ENCODE measurements at places on chromosomes 6 and 20. TPM values are rescaled to one million over a fixed set of nuclear protein-coding genes. Genes with fewer than 3 reads are reported as not detected.
A peak's percentile ranks its signal among the peaks of the same experiment; 100 is the strongest.

The PSORS1C2 gene
- not detected for total RNA-seq

The MCCD1 gene
- total RNA-seq: not detected

The PRR18 gene
- total RNA-seq: 0.18 TPM

The C6orf58 gene
- not detected for total RNA-seq

DNA sequence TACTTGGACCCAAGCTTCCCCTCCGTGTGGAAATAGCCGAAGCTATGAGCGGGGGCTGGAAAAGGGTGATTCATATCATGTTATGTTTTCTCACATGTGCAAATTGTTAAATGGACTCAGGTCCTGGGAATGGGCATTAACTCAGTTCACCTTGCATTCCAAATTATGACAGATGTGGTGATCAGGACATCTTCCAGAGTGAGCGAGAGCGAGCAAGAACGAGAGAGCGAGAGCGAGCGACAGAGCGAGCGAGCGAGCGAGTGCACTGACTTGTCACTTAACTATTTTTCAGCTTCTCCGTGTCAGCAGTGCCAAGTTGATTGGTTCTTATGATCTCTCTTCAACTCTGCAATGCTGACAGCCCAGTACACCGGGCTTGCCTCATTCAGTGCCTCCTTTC, 437.4 kb upstream of the NRSN1 start:
- no peaks in the 10 kb centered on the region for H3K27me3 ChIP-seq
- H3K27ac ChIP-seq: no peak overlapping the region
- H3K4me3 ChIP-seq: no peak overlapping the region
- peaks cover 17% of the 10 kb centered on the region for H3K4me1 ChIP-seq
- H3K36me3 ChIP-seq: no peaks in the 10 kb centered on the region
- DNase-seq: no peak

DNA sequence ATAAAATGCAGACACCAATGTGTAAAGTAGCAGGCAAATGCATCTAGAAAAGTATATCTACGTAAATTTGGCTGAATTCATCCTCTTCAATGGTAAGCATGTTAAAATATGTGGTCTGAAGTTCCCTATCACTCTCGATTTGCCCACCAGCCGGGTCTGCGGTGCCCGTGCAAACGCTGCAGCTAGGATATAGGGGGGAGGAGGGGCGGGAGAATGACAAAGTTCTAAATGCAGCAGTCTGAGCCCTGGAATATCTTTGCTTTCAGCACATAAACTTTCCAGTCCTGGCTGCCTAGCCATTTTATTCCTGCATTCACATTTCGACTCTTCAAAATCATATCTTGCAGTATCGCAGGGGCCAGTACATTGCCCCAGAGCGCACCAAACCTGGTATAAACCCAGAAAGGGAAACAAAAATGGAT, 708 bp downstream of the NRN1 start:
- H3K4me3 ChIP-seq: peak overlapping the region; percentile 28
- H3K27ac ChIP-seq: no peak overlapping the region
- no peak for DNase-seq
- peaks cover 67% of the 10 kb centered on the region for H3K4me1 ChIP-seq
- H3K27me3 ChIP-seq: peaks cover 96% of the 10 kb centered on the region
- H3K36me3 ChIP-seq: no peaks in the 10 kb centered on the region

GRCh38 chr20:101975-102374, 14.5 kb downstream of the DEFB125 start:
- H3K4me1 ChIP-seq: no peaks in the 10 kb centered on the region
- H3K27me3 ChIP-seq: peaks cover 32% of the 10 kb centered on the region
- no peak overlapping the region for H3K4me3 ChIP-seq
- DNase-seq: no peak
- no peak overlapping the region for H3K27ac ChIP-seq
- no peaks in the 10 kb centered on the region for H3K36me3 ChIP-seq

- DNase-seq: peak; percentile 44
- H3K4me3 ChIP-seq: peak overlapping the region; percentile 53
- peak overlapping the region; percentile 88 for H3K27ac ChIP-seq
- H3K4me1 ChIP-seq: peaks cover 18% of the 10 kb centered on the region
Observed at GRCh38 chr6:116059713-116060571, 749 bp downstream of the FRK start.

DNA sequence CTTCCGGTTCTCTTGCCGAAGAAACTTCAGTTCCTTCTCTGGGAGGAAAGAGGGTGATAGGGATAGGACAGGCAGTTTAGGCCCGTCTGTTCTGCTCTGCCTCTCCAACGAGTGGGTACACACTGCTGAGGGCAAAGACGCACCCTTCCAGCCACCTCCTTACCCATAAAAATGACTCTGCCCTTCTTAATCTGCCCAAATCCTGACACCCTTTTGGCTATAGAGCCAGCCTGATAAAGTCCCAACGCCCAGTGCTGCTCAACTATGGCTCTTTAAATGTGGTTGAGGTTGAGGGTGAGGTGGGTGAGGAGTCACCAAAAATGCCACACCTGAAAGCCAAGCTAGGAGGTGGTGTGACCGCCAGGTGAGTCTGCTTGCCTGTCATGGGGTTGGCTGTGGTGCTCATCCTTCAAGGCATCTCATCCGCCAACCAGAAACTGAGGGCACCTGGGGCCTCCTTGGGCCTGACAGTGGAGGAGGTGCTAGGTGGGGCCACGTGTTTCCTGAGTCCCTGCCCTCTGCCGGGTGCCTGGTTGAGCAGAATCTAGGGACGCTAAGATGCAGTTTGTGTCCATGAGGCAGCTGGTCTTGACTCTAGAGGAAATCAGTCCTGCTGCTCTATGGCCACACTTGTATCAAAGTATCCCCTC, 16.3 kb downstream of the CCDC167 start:
- peaks cover 77% of the 10 kb centered on the region for H3K36me3 ChIP-seq
- H3K4me1 ChIP-seq: no peaks in the 10 kb centered on the region
- H3K27me3 ChIP-seq: no peaks in the 10 kb centered on the region
- H3K4me3 ChIP-seq: no peak overlapping the region

DNA sequence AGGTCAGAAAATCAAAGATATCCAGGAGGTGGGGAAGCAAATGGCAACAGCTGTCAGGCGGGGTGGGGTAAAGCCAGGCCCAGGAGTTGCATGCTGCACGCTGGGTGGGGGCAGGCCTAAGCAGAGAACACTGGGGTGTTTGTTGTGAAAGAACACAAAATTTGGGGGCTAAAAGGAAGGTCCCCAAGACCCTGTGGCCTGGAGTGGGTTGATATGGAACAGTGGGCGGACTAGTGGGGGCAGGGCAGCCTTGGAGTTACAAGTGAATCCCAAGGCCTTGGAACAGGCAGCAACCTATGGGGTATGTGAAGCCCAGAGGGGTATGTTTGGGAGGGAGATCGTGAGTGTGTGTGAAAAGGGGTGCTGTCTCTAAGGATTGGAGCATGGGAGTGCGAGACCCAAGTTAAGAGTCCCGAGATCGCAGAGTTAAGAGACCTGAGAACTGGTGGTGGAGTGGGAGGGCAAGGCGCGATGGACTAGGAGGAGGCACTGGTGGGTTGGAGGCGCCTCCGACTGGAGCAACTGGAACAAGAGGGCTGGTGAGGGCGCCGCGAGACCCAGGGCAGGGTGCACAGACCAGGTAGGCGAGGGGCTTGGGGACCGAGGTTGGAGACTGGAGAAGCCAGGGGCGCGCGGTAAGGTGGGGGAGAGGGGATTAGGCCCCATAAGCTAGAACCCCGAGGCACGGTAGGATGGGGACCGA, 658 bp downstream of the CUL7 start:
- no peak for DNase-seq
- H3K36me3 ChIP-seq: peaks cover 68% of the 10 kb centered on the region
- no peaks in the 10 kb centered on the region for H3K27me3 ChIP-seq
- H3K4me3 ChIP-seq: peak overlapping the region; percentile 68

GRCh38 chr6:15369838-15370237, 124.0 kb downstream of the JARID2 start:
- no peaks in the 10 kb centered on the region for H3K27me3 ChIP-seq
- no peak overlapping the region for H3K27ac ChIP-seq
- H3K4me1 ChIP-seq: peaks cover 8% of the 10 kb centered on the region
- H3K36me3 ChIP-seq: no peaks in the 10 kb centered on the region

DNA sequence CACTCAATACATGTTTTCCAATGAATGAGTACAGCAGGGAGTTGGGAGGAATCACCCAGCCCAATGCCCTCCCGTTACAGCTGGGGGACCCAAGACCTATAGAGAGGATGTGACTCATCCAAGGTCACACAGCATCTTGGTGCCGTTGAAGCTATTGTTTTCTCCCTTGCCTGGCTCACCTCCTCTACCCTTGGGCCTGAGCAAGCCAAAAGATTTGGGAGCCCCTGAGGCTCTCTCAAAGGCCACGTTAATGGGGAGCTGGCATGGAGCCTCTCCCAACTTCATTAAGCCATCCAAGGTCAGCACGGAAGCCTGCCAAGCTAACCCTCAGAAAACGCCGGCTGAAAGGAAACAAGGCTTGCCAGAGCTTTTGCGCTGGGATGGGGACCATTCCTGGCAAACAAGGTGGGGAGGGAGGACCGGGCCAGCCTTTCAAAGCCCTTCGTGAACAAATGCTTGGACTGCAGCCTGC, 30.4 kb downstream of the KCNB1 start:
- no peaks in the 10 kb centered on the region for H3K36me3 ChIP-seq
- H3K27ac ChIP-seq: no peak overlapping the region
- H3K4me3 ChIP-seq: no peak overlapping the region
- peaks cover 40% of the 10 kb centered on the region for H3K4me1 ChIP-seq

DNA sequence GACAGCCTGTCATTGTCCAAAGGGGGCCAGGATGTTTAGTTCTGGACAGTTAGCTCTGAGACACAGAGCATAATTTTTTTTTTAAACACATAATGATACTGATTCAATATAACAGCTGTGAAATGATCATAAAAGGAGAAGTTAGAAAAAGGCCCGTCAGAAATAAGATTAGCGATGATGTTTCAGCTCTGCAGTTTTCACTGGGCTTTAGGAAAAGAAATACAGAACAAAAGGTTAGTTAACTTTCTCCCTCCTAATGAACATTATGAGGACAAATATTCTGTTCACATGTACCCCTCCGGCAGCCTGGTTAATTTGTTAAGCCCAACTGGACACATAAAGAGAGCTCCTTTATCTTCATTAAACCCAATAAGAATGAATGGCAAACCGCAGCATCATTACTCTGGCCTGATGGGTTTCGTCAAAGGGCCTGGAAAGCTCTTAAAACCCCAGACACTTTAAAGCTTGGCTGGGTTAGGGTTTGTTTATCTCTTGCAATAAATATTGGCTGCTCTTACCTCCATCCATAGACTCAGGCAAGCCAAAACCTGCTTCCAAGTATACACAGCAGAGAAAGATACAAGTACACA, 394.6 kb downstream of the KIF16B start:
- H3K36me3 ChIP-seq: no peaks in the 10 kb centered on the region
- DNase-seq: peak; percentile 74
- H3K4me3 ChIP-seq: no peak overlapping the region
- H3K4me1 ChIP-seq: peaks cover 6% of the 10 kb centered on the region
- no peak overlapping the region for H3K27ac ChIP-seq

GRCh38 chr20:24970754-24971153, 21.7 kb downstream of the CST7 start:
- H3K36me3 ChIP-seq: peaks cover 81% of the 10 kb centered on the region
- no peaks in the 10 kb centered on the region for H3K4me1 ChIP-seq
- H3K27ac ChIP-seq: no peak overlapping the region
- no peaks in the 10 kb centered on the region for H3K27me3 ChIP-seq
- DNase-seq: no peak

DNA sequence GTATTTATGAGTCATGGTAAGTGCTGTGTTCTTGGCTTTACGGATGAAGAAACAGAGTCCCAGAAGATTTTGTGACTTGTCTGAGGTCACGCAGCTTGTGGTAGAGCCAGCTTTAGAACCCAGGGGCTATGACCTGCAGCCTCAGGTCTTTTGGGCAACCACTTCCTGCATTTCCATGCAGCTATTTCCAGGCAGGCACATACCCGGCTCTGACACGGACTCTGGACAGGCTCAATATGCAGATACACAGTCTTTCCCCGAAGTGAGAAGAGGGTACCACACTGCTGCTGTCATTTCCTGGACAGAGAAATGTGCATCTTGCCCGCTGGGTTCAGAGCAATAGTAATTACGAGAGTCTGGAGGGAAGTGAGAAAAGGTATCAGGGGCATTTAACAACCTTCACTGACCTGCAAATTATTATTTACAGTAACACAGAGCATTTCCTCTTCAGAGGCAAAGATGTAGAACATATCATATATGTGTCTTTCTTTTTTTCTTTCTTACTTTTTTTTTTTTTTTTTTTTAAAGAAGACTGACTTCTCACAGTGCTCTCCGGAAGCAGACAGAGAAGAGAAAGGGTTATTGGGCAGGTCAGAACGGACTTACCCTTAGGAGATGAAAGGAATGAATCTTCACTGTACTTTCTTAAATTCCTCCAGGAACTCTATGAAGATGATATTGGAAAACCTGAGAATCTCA, 185.1 kb downstream of the CLIC5 start:
- H3K27me3 ChIP-seq: no peaks in the 10 kb centered on the region
- H3K4me3 ChIP-seq: no peak overlapping the region
- no peak for DNase-seq
- H3K36me3 ChIP-seq: no peaks in the 10 kb centered on the region
- no peak overlapping the region for H3K27ac ChIP-seq
- no peaks in the 10 kb centered on the region for H3K4me1 ChIP-seq

DNA sequence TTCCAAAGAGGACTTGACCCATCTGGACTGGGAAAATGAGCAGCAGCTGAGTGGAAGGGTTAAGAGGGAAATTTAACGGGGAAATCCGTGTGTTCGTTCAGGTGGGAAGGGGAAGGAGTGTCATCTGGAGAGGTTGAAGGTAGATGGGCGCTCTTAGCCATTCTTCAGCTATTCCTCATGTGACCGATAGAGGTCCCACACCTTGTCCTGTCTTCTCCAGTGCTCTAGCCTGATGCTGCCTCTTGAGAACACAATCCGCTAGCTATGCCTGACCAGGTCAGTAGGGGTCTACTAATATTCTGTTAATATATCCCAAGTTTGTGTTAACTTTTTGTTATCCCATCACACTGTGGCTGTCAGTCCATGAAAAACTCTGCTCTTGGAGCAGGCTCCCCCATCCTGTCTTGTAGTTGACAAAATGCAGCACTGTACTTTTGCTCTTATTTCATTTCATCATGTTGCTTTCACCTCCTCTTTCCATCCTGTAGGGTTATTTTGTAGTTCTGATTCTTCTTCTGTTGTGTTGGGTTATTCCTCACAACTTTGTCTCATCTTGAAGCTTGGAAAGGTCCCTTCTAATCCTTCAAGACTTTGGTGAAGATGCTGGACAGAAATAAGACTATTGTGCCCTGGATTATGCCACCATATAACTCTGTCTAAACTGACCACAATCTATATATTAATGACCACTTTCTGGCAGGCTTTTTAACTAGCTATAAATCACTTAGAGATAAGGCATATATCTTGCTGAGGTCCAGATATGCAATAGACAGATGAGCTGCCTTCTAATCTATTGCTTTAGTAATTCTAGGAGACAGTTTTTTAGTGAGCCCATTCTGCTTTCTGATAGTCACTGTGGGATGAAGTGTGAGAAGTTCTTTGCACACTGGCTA, 123.4 kb upstream of the SUPT3H start:
- peaks cover 28% of the 10 kb centered on the region for H3K4me1 ChIP-seq
- H3K36me3 ChIP-seq: no peaks in the 10 kb centered on the region
- no peaks in the 10 kb centered on the region for H3K27me3 ChIP-seq
- DNase-seq: no peak
- H3K27ac ChIP-seq: no peak overlapping the region
